Fibroblast of skin of left quadriceps (primary cell): ENCODE measurements at places on chromosomes 7 and 10.

GRCh38 chr7:155865830-155866525 lies 53.7 kb upstream of the SHH start:
- DNase-seq: no peak

DNA sequence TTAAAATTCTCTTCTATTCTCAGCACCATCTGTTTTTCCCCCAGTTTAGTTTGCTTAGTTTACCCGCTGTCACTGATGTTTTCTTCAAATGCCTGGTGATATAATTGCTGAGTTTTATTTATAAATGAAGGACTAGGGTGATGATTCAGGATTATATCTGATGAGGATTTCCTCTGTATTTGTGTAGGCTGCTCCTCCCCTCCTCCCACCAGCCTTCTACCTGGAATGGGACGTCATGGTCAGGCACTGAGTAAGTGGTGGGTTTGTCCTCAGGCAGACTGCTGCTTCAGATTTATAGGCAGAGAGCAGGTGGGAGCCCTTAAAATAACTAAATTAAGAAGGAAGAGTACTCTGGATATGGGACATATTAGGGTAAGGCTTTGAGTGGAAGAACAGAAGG lies 35.8 kb downstream of the PALS2 start:
- DNase-seq: no peak

GRCh38 chr10:122373721-122374120 lies 787 bp upstream of the PLEKHA1 start:
- DNase-seq: no peak

GRCh38 chr10:102741726-102742237 lies 2.0 kb upstream of the WBP1L start:
- no peak for DNase-seq

DNA sequence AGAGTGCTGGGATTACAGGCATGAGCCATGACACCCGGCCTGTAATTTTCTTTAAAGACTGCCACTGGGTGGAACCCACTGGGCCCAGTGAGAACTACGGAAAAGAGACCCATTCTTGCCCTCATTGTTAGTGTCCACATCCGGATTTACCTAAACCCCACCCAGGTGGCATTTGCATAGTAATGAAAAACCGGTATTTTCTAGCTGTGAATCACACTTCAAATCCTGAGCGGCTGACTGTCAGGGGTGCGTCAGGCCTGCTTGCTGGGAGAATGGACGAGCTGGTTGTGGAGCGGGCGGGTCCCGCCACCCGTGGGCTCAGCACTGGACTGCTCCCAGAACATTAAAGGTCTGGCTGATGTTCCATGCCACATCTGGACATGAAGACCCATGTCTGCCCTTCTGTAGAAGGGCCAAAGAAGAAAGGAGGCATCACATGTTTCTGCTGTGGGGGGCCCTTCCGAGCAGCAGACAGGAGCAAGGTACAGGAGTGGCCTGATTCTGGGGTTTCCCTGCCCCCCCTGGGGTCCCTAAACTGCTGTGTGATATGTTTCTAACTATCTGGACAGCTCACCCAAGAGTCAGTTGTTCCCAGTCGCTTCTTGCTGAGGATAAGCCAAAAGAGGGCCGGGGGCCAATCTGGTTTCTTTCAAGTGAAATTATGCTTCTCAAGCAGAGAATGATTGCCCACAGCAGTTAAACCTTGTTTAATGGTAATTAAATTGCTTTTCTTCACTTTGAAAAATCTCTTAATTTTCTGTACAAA lies 46.4 kb downstream of the KIAA1217 start:
- DNase-seq: no peak

DNA sequence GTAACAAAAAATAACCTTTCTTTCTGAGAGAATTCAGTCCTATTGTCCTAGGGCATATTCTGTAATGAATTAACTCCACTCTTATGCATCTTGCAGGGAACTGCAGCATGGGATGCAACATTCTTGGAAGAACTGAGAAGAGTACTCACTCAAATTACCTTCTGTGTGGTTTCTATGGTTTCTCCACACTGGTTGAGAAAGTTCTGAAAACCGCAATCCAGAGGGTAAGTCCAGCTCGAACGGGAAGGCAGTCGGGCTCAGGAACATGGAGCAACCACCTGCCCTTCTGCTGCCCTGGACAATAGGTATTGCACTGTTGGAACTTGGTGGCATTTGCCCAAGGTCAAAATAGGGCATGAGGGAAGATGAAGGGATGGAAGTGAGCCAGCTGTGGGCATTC lies 59.6 kb upstream of the CDK13 start:
- no peak for DNase-seq

- no peak for DNase-seq
Measured at GRCh38 chr7:46007194-46007593, 86.1 kb upstream of the IGFBP3 start.

DNA sequence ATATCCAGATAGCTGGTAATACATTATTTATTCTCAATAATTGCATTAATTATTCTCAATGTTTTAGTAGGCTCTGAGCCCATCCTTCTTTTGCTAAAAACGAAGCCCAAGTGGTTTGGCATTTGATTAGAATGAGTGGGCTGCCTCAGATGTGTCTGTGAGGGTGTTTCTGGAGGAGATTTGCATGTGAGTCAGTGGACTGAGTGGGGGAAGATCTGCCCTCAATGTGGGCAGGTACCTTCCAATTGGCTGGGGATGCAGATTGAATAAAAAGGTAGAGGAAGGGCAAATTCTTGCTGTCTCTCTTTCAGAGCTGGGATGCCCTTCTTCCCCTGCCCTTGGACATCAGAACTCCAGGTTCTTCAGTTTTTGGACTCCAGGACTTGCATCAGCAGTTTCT lies 290.6 kb upstream of the SMIM30 start:
- DNase-seq: no peak

DNA sequence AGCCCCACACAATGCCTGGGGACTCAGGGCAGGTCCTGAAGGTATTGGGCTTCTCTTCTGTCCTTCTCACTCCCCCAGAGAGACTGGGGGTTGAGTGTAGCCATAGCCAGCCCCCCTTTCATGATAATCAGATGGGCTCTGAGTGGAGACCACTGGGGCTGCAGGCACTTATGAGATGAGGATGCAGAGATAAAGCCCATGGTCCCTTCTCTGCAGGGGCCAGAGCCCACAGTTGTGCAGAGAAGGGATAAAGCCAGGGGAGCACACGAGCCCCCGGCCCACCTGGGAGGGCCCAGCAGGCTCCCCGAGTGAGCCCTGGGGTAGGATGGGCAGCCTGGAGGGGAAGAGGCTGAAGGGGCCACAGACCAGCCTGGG lies 96.2 kb downstream of the BMS1 start:
- DNase-seq: no peak

GRCh38 chr10:58757352-58758065 lies 244.8 kb downstream of the BICC1 start:
- DNase-seq: no peak
